Stimulated activated CD8-positive, alpha-beta memory T cell treated with anti-CD3 and anti-CD28 coated beads, Interleukin-2, amount 100 ng/mL, for 48 hours (primary cell): ENCODE measurements at places on chromosomes 2 and 18.

- no peak for DNase-seq
These were observed 77.4 kb downstream of the EML4 start for GRCh38 chr2:42246562-42246961.

- no peak for DNase-seq
These were observed 145.5 kb downstream of the FTCDNL1 start for GRCh38 chr2:199705538-199705937.

DNA sequence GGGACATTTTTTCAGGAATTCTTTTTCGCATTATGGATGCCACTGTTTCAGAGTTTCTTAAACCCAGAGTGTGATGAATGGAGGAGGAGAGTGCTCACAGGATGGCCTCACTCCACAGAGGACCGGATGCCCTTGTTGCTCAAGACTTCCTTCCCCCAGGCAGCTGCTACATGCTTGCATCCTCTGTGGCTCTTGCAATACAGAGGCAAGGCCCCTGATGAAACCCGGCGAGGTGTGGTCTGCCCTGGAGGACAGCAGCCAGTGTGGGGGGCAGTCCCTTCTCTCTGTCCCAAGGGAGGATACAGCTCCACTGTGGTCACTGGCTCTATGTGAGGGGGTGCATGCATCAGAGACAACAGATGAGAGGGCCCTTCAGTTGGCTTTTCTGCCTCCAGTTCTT, 109.6 kb downstream of the SH3RF3 start:
- DNase-seq = no peak

DNA sequence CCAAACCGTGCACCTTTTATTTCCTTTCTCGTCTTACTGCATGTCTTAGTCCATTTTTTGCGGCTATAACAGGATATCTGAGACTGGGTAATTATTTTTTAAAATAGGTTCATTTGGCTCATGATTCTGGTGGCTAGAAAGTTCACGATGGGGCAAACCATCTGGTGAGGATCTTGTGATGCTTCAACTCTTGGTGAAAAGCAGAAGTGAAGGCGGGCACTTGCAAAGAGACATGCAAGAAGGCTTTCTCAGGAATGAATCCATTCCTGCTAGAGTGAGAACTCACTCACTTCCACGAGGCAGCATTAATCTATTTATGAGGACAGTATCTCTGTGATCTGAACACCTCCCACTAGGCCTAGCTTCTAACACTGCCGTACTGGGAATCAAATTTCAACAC, 327.1 kb upstream of the RBMS1 start:
- DNase-seq = no peak

DNA sequence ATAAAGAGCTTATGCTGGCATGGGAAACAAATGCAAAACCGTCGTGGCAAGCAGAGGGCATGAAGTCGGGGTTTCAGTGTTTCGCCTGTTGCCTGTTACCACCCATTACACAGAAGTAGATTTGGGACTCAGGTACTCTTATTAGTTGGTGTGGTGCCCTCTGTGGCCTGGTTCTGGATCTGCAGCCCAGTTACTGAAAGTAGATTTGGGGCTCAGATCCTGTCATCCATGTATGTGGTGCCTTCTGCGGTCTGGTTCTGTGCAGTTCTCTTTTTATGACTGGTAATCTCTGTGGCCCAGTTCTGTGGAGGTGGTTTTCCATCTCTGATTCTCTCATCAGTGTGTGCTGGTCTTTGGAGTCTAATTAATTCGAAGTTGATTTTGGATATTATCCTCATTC, 45.2 kb downstream of the ADNP2 start:
- DNase-seq = peak; percentile 18

DNA sequence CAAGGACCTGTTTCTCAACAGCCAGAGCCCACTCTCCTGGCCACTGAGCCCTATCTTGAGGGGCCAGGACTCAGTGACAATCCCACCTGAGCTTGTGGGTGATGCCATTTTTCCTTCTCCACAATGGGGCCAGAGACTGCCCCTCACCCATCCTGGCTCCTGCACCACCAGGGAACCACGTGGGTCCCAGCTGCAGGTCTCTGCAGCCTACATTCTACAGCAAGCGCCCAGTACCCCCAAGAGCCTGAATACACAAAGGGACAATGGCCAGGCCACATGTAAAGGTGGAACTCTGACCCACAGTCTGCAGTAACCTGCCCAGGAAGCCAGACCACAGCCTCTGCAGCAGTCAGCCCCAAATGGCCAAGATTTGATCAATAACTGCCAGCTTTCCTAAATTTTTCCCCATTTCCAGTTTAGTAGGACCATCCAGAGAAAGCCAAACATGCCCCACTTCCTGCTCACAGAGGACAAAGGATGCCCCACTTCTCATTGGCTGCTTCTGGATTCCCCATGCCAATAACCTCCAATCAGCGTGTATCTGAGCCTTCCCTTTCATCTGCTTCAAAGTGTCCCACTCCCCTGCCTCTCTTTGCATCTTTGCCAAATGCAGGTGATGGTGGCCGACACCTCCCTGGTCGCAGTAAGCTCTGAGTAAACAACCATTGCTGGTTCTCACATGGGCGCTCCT, 19.1 kb downstream of the HS1BP3 start:
- DNase-seq = no peak

DNA sequence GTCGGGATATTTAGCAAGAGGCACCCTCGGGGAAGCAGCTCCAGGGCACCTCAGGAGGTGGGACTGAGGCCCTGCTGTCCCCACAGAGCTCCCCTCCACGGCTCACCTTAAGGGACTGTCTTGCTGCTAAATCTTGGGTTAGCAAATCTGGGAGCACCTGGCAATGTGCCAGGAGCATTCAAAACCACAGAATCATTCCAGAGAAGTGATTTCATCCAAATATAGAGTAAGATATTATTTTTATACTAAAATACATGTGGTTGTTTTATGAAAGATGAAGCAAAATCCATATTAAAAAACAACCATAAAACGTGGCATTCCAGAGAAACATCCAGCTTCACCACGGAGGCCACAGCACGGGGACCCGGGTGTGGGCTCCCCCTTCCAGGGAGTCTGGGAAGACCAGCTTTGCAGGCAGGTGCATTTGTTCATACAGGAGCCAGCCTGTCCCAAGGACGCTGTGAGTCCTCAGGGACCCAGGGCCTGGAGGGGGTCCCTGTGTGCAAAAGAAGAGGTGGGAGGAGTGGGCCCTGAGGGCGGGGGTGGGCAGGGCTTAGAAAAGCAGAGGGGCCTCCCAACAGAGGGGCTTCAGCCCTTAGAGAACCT, 16.3 kb downstream of the HS1BP3 start:
- no peak for DNase-seq

DNA sequence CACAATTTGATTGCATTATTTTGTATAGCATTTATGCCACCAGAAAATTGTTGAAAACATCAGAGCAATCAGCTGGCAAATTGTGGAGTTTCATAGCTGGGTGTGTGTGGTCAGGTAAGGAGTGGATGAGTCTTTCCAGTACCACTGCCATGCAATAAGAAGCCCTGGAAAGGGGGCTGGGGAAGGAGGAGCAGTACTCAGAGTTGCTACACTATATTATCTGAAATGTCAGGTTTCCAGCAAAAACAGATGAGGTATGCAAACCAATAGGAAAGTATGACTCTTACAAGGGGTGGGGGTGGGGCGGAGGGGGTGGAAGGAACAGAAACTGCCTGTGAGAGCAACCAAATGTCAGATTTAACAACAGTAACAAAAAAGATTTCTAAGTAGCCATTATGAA, 112.2 kb downstream of the SOS1 start:
- no peak for DNase-seq

DNA sequence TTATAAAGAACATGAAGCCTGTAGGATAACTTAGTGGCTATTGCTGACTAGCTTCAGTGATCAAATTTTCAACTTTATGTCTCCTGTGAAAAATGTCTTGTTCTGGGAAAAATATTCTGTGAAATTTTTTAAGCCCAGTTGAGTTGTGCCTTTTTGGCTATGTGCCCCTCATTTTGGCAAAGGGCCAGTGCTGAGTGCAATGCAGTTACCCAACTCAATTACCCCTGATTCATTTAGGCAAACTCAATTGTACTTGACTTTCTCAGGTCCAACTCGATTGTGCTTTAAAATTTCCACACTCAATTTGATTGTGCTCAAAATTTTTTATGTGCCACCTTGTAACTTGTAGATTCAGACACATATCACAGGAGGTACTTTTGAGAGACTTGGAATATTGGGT, 548.8 kb upstream of the NRP2 start:
- no peak for DNase-seq

- no peak for DNase-seq
These were observed 41.6 kb upstream of the POU3F3 start for GRCh38 chr2:104812286-104812685.

DNA sequence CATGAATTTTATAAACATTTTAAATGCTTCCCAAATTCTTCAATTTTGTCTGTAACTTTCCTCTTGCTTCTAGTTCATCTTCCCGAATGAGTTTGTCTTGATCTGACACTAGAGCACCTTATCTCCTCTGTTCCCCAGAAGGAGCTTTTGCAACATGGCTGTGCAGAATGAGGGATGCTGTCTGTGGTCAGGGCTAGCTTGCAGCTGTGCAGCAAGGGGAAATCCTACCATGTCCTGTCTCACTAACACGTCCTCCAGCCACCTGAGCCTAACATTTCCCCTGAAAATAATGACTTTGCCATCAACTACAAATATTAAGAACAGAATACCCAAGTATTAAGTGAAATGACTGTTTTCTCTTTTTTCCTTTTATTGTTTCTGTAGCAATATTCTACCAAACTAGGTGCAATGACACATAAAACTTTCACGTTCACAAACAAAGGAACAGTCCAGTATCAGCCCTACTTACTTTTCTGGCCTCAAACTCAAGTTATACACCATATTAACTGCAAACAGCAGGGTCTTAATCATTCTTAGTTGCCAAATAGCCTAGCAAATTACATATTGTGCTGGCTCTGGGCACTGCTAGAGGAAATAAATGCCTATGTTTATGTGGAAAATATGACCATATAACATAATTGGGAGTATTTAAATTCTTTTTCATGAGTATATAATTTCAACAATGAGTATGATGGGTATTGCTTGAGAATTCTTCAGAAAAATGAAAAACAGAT, 423.3 kb downstream of the CMPK2 start:
- DNase-seq = no peak

- DNase-seq = no peak
These were observed 1438.0 kb upstream of the ZEB2 start for GRCh38 chr2:145957929-145958328.

- DNase-seq = no peak
These were observed 143.5 kb downstream of the THADA start for GRCh38 chr2:43452318-43452731.

- DNase-seq = no peak
These were observed 520.0 kb upstream of the SPHKAP start for GRCh38 chr2:228701506-228701905.

DNA sequence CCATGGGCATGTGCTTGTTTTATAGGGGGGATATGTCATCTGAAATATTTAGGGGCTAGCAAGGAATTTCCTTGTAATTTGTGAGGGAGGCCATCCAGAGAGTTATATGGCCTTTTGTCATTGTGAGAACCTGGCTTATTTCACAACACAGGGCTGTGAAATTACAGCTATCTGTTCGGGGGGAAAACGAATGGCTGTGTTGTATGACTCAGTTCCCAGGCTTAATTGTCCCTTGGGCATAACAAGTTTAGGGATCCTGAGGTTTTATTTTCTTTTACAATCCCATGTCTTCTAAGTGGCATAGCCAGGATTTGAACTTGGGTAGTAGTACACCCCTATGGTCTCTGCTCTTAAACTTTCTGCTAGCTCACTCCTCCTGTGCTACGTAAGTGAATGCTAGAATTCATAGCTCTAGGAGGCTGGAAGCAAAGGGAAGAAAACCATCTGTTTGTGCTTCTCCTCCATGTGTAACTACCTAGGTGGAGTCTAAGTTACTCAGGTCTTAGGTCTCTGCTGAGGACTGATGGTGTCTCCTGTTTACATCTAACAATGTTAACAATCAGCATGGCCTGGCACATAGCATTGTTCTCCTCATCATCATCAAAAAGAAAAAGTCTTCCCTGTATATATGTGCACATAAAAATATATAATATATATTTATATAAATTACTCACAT, 53.8 kb downstream of the SKA1 start:
- DNase-seq = no peak

GRCh38 chr2:157840568-157841156, 35.5 kb downstream of the ACVR1 start:
- DNase-seq = no peak

DNA sequence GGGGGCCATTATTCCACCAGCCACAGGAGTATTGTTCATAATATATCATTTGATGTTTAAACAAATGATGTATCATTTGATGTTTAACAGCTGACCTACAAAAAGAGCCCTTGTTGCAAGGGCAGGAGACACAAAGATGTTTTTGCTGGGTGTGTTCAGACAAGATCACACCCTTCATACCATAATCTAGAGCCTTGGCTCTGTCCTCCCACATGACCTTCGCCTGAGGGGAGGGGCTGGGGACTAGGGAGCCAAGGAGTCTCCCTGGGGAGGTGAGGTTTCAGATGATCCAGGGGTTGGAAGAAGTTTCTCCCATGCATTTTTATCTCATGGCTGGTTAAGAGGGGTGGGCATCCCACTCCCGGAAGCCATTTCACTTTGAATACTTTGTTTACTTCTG, 33.5 kb downstream of the CDC42EP3 start:
- DNase-seq = no peak

GRCh38 chr2:169110916-169111315, 41.6 kb downstream of the DHRS9 start:
- DNase-seq = no peak

DNA sequence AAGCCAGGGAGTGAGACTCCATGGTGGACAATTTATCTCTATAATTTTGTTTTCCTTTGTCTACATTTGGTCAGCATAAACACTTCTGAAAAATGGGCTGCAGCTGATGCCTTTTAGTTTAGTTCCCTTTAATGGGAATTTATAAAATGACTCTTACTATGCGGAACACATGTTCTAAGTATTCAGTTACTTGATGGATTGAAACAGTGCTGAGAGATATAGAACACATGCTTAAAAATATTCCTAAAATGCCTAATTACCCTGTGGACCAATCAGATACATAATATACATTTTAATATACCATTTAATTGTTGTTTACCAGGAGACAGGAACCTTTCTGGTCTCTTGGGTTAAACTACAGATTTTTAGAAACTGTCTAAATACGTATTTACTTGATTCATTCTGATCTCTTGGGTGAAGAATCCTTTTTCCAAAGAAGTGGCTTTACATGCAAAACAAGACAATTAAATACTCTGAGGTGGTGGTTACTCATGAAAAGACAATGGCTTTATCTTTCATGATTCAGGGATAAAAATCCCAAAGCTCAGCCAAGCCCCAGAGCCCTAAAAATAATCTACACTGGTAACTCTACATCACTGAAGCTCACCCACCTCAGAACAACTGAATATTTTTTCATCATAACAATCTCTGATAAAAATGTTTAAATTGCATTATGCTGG, 128.1 kb upstream of the SERTAD2 start:
- no peak for DNase-seq
